ENCODE measurements at places on chromosomes 13 and 19.

GRCh38 chr13:78977311-78977710 lies 318.4 kb upstream of the OBI1 start:
- DNase-seq = no peak

- DNase-seq = no peak
These were observed 14.4 kb downstream of the CABP5 start for GRCh38 chr19:48029431-48029830.

GRCh38 chr13:81283062-81283461 lies 942.1 kb upstream of the SPRY2 start:
- DNase-seq = no peak

GRCh38 chr13:46667687-46668281 lies 114.8 kb downstream of the LRCH1 start:
- DNase-seq = peak; percentile 66

GRCh38 chr13:41608839-41609177 lies 151.5 kb downstream of the RGCC start:
- DNase-seq = no peak

DNA sequence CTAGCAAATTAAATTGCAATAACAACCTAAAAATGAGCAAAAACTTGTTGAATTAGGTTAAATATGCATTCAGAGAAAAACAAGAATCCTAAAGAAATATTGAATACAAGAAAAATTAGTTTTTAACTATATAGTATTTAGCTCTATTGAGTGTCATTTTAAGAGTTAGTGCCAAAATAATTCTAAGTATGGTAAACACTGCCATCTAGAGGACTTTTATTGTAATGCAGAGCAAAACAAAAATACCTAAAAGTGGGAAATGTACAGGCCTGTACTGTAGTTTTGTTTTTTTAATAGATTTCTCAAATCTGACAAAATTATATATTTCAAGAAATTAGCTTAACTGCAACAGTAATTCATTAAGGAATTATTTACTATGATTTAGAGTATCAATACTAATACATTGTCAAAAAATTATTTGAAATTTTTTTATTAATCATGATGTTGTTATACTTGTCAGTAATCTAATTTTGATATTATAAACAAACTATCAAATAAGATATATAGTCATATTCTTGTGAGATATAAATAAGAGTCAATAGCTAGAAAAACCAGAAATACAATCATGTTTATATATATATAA lies 8.2 kb upstream of the PCDH9 start:
- DNase-seq = peak; percentile 51

DNA sequence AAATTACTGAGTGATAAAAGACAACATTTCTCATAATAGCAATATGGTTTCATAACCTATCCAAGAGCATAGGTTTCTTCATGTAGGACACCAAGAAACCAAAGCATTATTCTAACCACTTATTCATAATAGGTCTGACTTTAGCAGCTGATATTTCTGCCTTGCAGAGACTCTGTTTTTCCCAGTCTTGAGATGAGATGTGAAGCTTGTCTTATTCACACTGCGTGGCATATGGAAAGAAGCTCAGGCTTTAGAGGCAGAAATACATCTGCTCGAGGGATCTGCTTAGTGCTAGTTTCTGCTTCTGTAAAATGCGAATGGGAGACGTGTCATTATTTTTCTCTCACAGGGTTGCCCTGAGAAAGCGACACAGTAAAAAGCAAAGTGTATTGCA lies 232.0 kb upstream of the SPRY2 start:
- DNase-seq = no peak

DNA sequence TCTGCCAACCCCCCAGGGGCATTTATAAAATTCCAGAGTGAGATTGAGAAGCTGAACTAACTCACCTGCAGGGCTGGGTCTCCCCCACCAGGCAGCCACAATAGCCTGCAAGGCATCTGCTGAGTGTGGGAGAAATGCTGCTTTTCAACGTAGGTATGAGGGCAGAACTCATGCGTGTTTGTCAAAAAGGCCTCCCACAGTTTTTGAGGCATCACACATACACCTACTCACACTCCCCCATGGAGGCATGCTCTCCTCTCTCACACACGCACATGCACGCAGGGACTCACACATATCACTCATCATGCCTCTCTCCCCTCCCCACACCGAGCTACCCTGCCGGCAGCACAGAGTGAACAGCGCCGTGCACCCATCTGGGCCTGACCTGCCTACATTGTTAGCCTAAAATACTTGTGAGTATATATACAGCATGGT lies 390.5 kb downstream of the FGF9 start:
- DNase-seq = peak; percentile 55

DNA sequence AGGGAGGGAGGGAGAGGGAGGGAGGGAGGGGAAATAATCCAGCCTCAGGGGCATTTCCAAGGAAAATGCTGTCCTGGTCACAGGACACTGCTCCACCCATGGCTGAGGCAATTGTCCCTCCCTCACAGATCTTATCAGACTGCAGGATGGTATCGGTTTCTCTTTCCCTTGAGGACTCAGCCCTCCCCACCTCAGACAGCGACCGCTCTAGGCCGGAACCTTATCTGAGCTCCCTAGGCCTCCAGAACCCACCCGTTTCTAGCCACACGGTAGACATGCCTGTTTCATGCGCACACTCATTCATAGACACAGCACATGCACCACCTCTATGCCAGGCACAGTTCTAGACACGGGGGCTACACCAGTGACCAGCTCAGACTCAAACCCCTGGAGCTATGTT lies 10.0 kb upstream of the IZUMO2 start:
- DNase-seq = no peak

GRCh38 chr13:101869553-101869952 lies 417.1 kb downstream of the ITGBL1 start:
- DNase-seq = no peak

DNA sequence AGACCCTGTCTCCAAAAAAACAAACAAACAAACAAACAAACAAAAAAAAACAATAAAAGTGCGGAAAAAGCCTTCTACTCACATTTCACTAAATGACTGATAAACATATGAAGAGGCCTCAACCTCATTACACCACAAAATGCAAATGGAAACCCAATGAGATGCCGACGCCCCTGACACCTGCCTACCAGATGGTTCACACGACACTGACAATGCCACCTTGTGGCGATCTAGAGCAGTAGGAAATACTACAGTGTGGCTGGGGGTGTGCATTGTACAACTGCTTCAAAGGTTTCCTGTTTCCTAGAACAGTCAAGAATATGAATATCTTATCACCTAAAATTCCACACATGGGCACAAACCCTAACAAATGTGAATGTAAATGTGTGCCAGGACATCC lies 14.0 kb downstream of the SCGB2B2 start:
- DNase-seq = peak; percentile 70

- peak; percentile 42 for DNase-seq
These were observed 690 bp downstream of the KMT2B start for GRCh38 chr19:35718345-35719041.

- no peak for DNase-seq
These were observed 9.8 kb downstream of the PNPLA6 start for GRCh38 chr19:7545300-7545699.

DNA sequence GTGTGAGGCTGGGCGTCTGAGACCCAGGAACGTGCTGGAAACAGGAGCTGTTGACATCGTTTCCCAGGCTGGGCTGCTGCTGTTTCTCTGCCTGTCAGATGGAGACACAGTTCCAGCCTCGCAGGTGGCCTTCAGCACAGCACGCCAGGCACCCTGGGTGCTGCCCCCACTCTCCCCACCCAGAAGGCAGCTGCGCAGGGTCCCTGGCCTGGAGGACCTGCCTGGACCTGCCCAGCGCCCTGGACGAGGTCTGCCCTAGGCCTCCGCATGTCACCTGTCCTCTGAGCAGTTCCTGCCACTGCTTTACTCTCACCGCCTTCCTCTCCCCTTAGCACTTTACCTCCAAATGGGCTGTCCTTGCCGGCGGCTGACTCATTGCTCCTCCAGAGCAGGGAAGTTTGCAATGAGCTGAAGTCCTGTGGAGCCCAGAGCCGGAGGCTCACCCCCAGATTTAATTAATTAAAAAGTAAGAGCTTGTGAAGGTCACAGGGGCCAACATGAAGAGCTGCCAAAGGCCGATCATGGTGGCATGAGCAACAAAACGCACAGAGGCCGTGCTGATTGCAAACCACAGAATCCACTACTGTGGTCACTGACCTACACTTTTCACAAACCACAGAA lies 32.2 kb downstream of the C13orf46 start:
- no peak for DNase-seq

DNA sequence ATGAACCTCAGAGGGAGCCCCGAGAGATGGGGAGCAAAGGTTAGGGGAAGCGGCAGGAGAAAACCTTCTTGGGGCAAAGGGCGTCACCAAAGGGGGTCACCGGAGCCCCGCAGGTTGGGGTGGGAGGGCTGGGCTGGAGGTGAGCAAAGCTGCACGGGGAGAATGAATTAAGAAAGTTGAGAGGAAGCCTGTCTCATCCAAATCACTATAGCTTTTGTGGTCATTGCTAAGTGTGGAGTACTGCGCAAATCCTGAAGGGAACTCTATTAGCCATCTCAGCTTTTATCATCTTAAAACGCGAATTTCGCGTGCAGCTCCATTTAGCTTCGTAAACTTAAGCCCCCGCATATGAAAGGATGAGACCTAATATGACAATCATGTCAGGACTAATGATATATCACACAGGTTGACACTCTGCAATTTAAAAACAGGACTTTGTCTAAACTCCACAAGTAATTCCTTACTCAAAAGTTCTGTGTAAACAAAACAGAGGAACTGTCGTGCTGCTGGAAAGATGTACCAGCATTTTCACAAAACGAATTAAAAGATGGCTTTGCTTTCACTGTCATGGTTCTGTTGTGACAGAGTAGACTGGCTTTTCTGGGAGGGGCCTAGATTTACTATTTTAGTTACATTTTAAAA lies 631 bp downstream of the LACC1 start:
- DNase-seq = no peak

GRCh38 chr19:51501594-51502263 lies at the start of gene SIGLEC12:
Gene SIGLEC12 (minus strand): TSS chr19:51501800. CDS start chr19:51501733, 67 bp downstream.
- DNase-seq = peak; percentile 10

DNA sequence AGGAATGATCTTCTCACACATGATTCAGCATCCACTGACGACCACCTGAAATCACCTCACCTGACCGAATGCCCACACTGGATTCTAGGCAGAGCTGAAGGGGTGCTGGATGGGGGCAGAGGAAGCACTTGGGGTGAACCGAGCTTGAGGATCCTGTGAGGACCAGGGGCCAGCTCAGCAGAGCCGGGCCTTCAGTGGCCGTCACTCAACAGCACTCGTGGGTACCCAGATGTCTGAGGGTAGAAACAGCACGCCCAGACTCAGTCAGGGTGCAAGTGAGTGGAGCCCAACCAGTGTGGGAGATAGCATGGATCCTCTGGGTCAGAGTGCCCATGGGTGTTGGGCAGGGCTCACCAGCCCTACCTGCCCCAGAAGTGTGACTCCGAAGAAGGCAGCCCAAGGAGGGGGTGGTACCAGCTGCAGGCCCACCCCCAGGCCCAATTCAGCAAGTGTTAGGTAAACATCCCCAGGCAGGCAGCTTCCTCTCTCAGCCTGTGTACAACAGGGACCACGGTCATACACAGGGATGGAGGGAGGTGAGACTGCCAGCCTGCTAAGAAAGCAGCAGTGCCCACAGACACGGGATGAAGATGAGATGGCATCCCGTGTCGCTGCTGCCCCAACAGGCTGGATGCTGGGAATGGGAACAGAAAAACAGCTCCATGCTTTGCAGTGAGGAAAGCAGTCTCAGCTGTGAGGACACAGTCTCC lies 16.6 kb downstream of the GJA3 start:
- no peak for DNase-seq

GRCh38 chr13:43240278-43240677 lies 216.9 kb downstream of the DNAJC15 start:
- no peak for DNase-seq

DNA sequence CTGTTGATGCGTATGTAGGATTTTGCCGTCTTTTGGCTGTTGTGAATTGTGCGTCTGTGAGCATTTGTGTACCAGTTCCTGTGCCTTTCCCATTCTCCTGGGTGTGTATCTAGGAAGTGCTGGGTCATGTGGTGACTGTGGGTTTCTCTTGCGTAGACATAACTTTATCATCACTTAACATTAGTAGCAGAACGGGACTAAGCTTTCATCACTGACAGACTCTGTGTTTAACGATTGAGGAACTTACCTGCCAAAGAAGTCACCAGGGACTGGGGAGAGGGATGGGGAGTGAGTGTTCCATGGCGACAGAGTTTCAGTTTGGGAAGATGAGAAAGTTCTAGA lies 15.0 kb downstream of the FZR1 start:
- no peak for DNase-seq

DNA sequence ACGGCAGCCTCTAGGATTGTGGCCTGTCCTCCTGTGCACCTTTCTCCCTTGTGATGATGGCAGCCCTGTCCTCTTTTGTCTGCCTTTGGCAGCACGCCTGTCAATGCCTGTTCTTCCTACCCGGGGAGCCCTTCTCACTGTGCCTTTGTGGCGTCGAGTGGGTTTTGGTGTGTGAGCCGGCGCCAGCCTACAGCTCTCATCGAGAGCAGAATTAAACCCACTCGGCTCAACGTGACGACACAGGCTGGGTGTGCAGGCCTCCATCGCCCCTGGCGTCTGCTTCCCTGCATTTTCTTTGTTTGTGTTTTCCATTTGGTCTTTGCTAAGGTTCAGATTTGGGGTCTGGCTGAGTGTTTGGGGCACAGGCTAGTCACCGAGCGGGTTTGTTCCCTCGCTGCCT lies 34.4 kb downstream of the AP1M1 start:
- DNase-seq = no peak

- DNase-seq = no peak
These were observed 53.0 kb upstream of the ATP12A start for GRCh38 chr13:24627090-24627714.

- peak; percentile 74 for DNase-seq
These were observed 1.2 kb downstream of the KLF2 start for GRCh38 chr19:16325641-16326400.

DNA sequence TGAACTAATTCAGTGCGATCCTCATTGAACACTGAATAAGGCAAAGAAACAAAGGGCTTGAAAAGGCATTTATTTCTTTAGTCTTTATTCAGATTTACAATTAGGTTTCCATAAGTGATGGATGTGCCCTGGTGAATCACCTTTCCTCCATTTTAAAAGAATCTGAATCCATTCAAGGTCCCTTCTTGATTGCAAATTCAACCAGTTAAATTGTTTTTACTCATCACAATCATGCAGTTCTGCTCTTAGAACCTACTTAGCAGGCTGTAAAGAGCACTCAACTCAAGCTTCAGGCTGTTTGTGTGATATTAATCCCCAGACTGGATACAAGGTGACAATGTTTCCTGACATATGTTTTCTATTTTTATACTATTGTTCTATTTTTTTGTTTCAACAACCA lies 321.0 kb downstream of the TBC1D4 start:
- no peak for DNase-seq

GRCh38 chr13:62320129-62321108 lies 904.8 kb upstream of the PCDH20 start:
- DNase-seq = no peak

DNA sequence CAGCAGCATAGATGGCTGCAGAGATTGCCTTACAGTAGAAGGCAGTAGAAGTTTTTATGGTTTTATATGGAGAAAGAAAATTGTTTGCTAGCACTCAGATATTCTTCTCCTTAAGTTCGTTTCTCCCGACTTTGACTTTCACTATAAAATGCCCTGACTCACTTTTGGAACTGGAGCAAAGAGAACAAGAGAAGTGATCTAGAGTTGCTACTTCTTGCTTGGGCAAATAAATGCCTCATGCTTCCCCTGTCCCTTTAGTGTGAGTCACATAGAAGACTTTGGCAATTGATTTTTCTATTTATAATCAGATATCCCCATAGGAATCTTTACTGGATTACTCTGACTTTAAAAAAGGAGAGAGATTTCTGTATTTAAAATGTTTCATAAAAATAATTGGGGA lies 46.9 kb downstream of the ITGBL1 start:
- no peak for DNase-seq

GRCh38 chr13:108807841-108808240 lies 178.4 kb downstream of the MYO16 start:
- no peak for DNase-seq

- DNase-seq = no peak
These were observed 1.3 kb downstream of the SELENOV start for GRCh38 chr19:39516270-39516669.
